Astrocyte (in vitro differentiated cells and primary cell): ENCODE measurements at places on chromosomes 4 and X. TPM values are rescaled to one million over a fixed set of nuclear protein-coding genes. Genes with fewer than 3 reads are reported as not detected.

GRCh38 chr4:174053895-174054294 lies 229.6 kb downstream of the FBXO8 start:
- H3K27ac ChIP-seq, result no peak overlapping the region
- no peak overlapping the region for H3K4me3 ChIP-seq
- no peaks in the 10 kb centered on the region for H3K36me3 ChIP-seq

DNA sequence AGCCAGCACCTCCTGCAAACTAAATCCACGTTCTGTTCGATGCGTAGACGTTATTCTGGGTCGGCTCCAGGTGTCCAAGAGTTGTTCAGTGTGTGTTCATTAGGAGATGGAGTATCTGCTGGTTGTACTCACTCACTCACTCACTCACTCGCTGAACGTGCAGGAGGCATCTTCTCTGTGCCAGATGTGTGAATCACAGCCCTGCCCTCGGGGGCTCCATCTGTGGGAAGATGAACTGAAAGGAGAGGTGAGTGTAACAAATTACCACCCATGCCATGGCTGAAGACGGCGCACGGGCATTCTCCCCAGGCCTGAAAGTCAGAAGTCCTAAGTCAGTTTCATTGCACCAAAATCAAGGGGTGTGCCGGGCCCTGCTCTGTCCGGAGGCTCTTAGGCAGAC lies 16.1 kb downstream of the NSG1 start:
- no peak overlapping the region for H3K27ac ChIP-seq
- no peaks in the 10 kb centered on the region for H3K36me3 ChIP-seq
- H3K4me3 ChIP-seq, result no peak overlapping the region
- H3K4me1 ChIP-seq, result no peaks in the 10 kb centered on the region
- DNase-seq, result no peak

GRCh38 chrX:150364347-150365050 lies 1.4 kb downstream of the MAMLD1 start:
- H3K27ac ChIP-seq, result peak overlapping the region; percentile 77
- H3K36me3 ChIP-seq, result no peaks in the 10 kb centered on the region
- H3K4me3 ChIP-seq, result peak overlapping the region; percentile 71
- no peaks in the 10 kb centered on the region for H3K27me3 ChIP-seq

DNA sequence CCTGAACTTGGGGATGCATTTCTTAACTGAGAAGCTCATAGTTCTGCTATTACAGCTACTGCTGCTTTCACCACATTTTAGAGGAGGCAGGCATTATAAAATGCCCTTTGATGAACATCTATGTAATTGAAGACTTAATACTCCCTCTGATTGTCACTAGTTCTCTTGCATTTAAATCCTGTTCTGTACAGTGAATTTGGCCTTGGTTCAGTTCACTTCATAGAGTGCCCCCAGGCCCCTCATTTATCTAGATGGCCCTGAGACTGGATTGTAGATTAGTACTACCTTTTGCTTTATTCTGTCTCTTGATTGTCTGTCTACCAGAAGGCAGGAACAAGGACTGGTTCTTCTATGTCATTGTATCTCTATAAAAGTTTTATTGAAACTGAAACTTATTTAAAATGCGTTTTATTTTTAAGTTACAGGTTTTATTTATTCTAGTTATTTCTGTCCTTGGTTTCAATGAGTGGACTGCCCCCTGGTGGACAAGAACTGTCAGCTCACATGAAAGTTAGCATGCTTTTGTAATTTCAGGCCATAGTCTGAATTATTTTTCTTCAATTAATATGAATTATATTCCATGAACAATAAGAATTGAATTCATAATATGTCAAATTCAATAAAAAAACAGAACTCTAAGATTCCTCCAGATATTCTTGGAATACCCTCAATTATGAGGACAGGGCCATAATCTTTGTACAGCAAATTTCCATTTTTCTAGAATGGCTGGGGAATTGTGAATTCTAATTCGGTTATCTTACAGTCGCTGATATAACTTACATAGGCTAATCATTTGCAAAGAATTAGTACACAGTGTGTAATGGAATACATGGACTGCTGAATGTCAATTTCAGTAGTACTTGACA lies 47.2 kb upstream of the TMEM33 start:
- H3K4me3 ChIP-seq, result no peak overlapping the region
- H3K36me3 ChIP-seq, result no peaks in the 10 kb centered on the region
- no peak overlapping the region for H3K27ac ChIP-seq
- H3K27me3 ChIP-seq, result peaks cover 39% of the 10 kb centered on the region

The DGKK gene
- 0.05 TPM in 1 of 2 replicates, not detected in the other for total RNA-seq
